CD8-positive, alpha-beta memory T cell (primary cell): ENCODE measurements at places on chromosomes 7 and 10.
A peak's percentile ranks its signal among the peaks of the same experiment; 100 is the strongest.

- no peaks in the 10 kb centered on the region for H3K36me3 ChIP-seq
- no peaks in the 10 kb centered on the region for H3K27me3 ChIP-seq
- H3K4me1 ChIP-seq: peaks cover 94% of the 10 kb centered on the region
- peak overlapping the region; percentile 45 for H3K4me3 ChIP-seq
These were observed 70.5 kb downstream of the ADD3 start for GRCh38 chr10:110078317-110078716.

- peaks cover 12% of the 10 kb centered on the region for H3K4me1 ChIP-seq
- no peak for DNase-seq
- peak overlapping the region; percentile 62 for H3K27ac ChIP-seq
- no peak overlapping the region for H3K4me3 ChIP-seq
These were observed 66.3 kb upstream of the KLF6 start for GRCh38 chr10:3850999-3851937.

DNA sequence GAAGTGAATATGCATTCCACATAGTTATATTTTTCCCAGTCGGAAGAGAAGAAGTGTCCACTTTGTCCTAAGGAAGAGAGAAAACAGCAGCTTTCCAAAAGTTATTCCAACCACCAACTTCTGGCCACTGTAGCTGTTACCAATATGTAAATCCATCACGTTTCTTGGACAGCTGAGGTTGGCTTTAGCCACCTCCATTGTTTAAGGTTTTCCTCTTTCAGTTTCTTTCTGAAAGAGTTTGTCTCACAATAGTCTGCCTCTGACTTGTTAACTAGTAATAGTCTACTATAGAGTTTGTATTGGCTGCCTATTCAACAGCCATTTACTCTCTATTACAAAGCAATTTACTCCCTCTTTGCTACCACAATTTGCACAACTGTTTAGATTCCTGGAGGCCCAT lies 457.6 kb upstream of the LRRN3 start:
- H3K4me1 ChIP-seq: no peaks in the 10 kb centered on the region
- no peaks in the 10 kb centered on the region for H3K36me3 ChIP-seq
- no peak overlapping the region for H3K4me3 ChIP-seq
- no peaks in the 10 kb centered on the region for H3K27me3 ChIP-seq
- no peak for DNase-seq
- no peak overlapping the region for H3K27ac ChIP-seq

DNA sequence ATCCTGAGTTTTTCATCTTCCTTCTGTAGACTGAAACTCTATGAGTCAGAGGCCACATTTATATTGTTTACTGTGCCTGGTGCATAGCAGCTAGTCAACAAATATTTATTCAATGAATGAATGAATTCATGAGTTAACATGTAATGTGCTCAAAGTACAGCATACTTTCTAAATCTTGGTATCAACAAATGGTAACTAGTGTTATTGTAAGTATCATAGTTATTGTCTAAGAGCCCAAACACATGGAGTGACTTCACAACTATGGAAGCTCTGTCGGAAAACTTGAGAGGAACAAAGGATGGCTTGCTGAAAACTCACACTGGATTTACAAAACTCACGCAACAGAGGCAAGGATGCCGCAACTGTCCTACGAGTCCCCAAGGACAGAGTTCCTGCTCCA lies 35.9 kb downstream of the DENND2A start:
- H3K4me1 ChIP-seq: no peaks in the 10 kb centered on the region
- no peaks in the 10 kb centered on the region for H3K27me3 ChIP-seq
- no peak overlapping the region for H3K4me3 ChIP-seq
- no peaks in the 10 kb centered on the region for H3K36me3 ChIP-seq
- H3K27ac ChIP-seq: no peak overlapping the region
- no peak for DNase-seq

DNA sequence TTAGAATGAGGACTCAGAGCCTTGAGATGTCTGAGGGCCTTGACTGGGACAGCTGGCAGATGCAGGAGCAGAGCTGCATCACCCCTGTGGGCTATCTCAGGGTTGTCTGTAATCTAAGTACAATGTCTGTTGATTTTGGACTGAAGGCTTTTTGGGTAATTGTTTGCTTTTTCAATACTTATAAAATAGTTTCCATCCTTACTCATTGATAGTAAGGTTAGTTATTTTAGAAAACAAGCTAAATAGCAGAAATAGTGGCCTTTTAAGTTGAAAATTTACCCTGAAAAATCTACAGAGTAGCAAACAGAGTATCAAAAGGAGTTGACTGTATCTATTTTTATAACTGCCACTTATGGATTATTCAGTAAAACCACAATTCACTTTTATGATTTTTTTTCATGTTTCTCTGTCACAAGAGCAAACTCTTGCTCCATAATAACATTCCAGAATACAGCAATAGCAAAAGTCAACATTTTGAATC lies 179.7 kb downstream of the CFTR start:
- H3K27ac ChIP-seq: no peak overlapping the region
- H3K36me3 ChIP-seq: no peaks in the 10 kb centered on the region
- DNase-seq: no peak
- no peaks in the 10 kb centered on the region for H3K27me3 ChIP-seq

- H3K4me3 ChIP-seq: no peak overlapping the region
- H3K36me3 ChIP-seq: no peaks in the 10 kb centered on the region
- DNase-seq: no peak
- H3K4me1 ChIP-seq: no peaks in the 10 kb centered on the region
- H3K27me3 ChIP-seq: no peaks in the 10 kb centered on the region
These were observed 169.2 kb upstream of the LYZL2 start for GRCh38 chr10:30798646-30799185.

- no peaks in the 10 kb centered on the region for H3K4me1 ChIP-seq
- no peaks in the 10 kb centered on the region for H3K27me3 ChIP-seq
- H3K4me3 ChIP-seq: no peak overlapping the region
- no peaks in the 10 kb centered on the region for H3K36me3 ChIP-seq
These were observed 169.4 kb downstream of the SVIL start for GRCh38 chr10:29465384-29465783.

- DNase-seq: no peak
- no peaks in the 10 kb centered on the region for H3K36me3 ChIP-seq
- H3K27me3 ChIP-seq: no peaks in the 10 kb centered on the region
- no peak overlapping the region for H3K4me3 ChIP-seq
These were observed 30.9 kb upstream of the CASD1 start for GRCh38 chr7:94478648-94479214.

- H3K4me1 ChIP-seq: no peaks in the 10 kb centered on the region
- H3K36me3 ChIP-seq: no peaks in the 10 kb centered on the region
- no peak for DNase-seq
These were observed 31.6 kb downstream of the USP54 start for GRCh38 chr10:73559590-73559989.

DNA sequence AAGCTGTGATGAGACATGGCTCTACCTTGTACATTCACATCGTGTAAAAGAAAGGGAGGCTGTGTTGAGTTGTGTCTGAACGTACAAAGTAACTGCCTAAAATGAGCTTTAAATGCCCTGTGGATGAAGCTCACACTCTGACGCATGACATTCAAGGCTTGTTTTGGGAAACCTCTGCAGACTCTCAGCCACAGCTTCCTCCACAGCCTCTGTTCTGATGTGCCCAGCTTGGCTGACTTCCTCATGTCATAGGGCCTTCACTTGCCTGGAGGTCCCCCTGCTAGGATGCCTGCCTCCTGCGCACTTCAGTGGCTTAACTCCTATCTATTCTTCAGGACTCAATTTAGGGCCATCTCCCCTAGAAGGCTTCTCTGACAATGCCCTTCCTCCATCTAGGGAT lies 230.0 kb upstream of the HABP2 start:
- no peaks in the 10 kb centered on the region for H3K36me3 ChIP-seq
- no peak overlapping the region for H3K4me3 ChIP-seq
- no peak for DNase-seq
- no peak overlapping the region for H3K27ac ChIP-seq
- H3K27me3 ChIP-seq: no peaks in the 10 kb centered on the region

- no peak overlapping the region for H3K27ac ChIP-seq
- H3K4me3 ChIP-seq: no peak overlapping the region
- no peaks in the 10 kb centered on the region for H3K4me1 ChIP-seq
- no peak for DNase-seq
These were observed 140.9 kb downstream of the ABCA13 start for GRCh38 chr7:48312151-48312550.

GRCh38 chr10:11274452-11274851 lies 256.8 kb downstream of the CELF2 start:
- no peak overlapping the region for H3K27ac ChIP-seq
- H3K4me1 ChIP-seq: peaks cover 13% of the 10 kb centered on the region
- DNase-seq: no peak
- H3K4me3 ChIP-seq: no peak overlapping the region
- peaks cover 87% of the 10 kb centered on the region for H3K36me3 ChIP-seq

DNA sequence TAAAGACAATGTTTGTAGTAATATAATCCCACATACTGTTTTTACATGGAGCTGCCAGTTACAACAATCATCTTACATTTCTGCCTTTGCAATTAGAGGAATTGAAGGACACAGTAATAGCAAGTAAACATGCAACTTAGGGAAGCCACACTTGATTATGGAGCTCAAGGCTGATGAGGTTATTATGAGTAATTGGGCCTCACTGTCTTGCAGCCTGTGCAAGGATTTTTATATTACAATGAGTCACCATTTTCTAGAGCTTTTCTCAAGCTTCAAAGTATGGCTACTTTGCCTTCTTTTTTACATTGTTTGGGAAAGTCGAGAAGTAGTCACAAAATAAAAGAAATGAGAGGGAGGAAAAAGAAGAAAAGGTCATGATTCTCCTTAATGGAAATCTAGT lies 226.4 kb downstream of the KIAA1217 start:
- no peaks in the 10 kb centered on the region for H3K4me1 ChIP-seq
- H3K4me3 ChIP-seq: no peak overlapping the region
- H3K27ac ChIP-seq: no peak overlapping the region
- H3K27me3 ChIP-seq: no peaks in the 10 kb centered on the region
